ENCODE measurements at places on chromosomes 7 and 10.

DNA sequence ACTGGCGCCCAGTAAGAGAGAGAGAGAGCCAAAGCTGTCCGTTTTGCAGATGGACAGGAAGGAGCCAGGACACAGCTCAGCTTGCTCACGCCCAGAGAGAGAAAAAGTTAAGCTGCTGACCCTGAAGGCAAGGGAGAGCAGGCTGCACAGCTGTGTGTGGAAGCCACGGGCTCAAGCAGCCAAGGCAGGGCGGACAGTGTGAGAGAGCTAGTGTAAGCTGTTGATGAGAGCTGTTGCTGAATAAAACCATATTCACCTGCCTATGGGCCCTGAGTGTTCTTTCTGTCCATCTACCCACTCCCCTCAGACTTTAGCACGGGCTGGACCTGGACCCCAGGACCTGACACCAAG is 5.4 kb downstream of the INMT start:
- no peak for DNase-seq

DNA sequence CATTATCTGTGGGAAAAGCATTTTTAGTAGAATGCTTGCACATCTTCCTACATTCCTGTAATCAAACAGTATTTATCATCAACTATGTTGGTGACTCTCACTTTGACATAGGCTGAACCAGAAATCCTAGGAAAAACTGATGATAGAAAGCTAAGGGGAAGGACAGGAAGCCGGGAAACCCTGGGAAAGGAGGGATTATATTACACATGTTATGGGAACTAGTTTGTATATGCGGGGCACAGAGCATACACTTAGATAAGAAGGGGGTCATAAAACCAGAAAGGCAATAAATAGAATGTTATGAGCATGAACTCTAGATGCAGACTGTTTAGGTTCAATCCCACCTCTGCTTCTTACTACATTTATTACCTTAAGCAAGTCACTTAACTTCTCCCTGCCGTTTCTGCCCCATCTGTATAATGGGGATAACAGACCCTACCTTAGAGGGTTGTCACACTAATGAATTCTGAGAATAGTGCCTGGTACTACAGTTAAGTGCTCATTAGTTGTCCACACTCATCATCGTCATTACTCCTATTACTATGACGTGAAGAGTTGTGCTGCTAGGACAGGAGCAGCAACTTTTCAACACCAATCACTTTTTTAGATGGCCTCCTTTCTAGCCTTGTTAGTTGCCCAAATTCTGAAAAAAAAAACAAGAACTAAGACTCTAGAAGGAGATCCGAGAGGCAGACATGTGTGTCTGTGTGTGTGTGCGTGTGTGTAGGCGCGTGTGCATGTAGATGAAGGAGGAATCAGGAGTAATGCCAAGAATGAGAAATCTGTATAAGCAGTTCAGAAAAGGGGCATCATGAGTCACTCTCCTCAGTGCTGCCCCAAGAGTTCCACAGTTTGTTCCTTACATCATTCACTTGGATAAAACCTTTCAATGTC is 52.2 kb downstream of the KMT2C start:
- DNase-seq, result no peak

DNA sequence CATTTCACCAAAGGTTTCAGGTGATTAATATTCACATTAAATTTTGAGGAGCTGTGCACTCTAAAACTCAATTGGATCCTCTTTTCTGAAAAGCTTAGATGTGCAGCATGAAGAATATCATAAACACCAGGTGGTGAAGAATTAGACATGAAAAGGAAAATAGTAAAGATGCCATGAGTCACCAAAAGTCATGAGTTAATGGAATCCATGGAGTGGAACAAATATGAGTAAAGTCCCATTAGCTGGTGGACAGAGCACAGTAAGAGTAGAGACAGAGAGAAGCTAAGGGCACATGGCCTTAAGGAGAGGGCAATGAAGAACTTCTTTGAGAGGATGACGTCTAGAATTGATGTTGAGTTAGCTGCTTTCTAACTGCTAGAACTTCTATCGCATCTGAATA is 271.6 kb downstream of the CSTF2T start:
- no peak for DNase-seq

DNA sequence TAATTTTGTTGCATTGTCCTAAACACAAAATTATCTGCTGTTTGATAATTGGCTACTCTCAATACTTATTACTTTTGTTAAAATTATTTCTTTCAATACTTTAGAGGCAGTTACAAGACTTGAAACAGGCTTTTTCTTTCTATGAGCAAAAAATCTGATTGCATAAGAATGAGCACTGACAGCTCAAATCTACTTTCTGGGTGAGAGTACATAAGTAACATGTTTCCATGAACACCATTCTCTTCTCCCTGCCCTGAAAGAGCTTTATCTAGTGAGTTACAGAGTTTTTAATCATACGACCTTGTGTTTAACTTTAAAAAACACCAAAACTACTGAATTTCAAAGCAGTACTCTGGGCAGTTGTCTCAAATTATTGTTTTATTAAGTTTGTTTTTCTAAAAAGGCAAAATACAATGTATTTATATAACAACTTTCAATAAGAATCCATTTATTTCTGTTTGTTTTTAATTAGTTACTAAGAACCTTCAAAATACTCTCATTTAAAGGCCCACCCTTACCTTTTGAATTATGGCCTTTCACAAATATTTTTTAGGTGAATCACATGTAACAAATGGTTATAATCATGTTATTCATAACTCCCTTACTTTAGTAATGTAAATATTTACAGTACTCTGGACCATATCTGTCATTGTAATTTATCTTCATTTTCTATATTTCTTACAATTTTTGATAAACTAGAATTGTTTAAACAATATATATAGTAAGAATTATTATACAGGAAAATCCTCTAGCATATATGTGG is 23.0 kb upstream of the TFAM start:
- DNase-seq, result no peak

- DNase-seq, result peak; percentile 73
Observed at GRCh38 chr10:21526860-21527597, 1.5 kb upstream of the SKIDA1 start.

DNA sequence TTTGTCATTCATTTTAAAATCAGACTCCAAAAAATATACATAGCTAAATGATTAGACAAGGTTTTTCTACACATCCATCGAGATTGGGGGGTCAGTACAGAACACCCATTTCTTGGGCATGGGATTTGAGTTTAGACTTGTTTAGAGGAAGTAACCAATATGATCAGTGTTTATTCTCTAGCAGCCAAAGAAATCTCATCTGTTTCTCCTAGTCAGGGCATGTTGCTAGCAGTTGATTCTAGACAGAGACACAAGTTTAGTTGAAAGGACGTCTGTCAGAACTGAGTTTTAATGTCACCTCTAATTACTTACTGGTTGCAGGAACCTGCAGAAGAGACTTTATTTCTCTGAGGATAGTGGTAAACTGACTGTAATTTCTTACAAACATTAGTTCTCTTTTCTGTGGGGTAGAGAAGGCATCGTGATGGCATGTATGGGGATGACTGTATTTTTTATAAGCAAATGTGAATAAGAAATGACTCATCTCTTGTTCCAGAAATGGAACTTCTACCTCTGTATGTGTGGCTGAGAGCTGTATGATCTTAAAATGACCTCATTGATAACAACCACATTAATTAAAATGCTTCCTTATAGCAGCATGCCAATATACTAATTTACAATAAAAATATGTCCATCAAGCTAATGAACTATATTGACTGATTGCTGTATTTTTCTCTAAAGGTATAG is 30.6 kb upstream of the RHOBTB1 start:
- no peak for DNase-seq

GRCh38 chr10:103193107-103193819 is at the start of gene NT5C2:
Gene NT5C2 (minus strand): TSS chr10:103193272. CDS start chr10:103174958, 18,314 bp downstream.
- peak; percentile 90 for DNase-seq

- DNase-seq, result no peak
Observed at GRCh38 chr7:18313965-18314364, 181.6 kb upstream of the HDAC9 start.

DNA sequence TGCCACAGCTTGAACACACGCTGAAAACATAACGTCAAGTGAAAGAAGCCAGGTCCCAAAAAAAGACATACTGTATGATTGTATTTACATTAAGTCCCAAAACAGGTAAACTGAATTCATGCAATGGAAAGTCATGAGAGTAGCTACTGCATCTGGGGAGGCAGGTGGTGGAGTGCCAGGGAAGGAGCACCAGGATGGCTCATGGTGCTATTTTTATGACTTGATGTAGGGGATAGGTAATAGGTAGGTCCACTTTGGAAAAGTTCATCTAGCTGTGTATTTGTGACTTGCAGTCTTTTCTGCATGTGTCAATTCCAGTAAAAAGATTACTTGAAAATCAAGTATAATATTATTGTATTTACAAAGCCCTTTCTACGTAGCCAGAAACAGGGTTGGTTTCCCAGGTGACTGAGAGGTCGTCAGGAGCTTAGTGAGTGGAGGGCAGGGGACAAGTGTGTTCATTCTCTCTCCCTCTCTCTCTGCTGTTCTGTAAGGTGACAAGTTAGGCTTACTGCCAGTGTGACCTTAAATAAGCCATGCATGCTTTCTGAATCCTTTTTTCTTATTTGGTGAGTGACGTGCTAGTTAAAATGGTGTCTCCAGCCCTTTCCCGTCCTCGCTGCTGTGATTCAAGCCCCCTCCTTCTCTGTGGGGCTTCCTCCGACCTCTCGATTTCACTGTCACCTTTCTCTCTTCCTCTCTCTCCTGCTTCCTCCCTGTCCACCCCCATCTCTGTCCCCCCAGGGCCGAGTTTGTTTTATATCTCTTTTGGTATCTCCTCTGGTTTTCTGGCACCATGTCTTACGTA is 9.4 kb upstream of the PRKCQ start:
- no peak for DNase-seq

DNA sequence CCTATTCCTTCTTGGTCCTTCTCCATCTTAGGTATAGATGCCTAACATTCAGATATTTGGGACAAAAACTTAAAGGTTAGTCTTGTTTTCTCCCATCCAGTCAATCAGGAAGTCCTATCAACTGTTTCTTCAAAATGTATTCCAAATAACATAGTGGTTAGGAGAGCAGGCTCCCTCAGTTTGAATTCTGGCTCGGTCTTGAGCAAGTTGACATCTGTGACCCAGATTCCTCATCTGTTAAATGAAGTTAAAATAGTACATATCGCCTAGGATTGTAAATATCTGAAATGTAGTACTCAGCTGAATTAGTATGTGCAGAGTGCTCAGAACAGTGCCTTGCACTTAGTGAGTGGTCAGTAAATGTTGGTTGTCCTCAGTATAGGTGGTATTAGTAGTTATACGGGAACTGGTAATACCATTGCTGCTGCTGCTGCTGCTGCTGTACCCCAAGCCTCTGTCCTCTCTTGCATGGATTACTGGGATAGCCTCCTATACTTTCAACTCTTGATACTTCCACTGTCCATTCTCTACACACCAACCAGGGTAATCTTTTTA is 58.6 kb downstream of the RALA start:
- DNase-seq, result no peak

DNA sequence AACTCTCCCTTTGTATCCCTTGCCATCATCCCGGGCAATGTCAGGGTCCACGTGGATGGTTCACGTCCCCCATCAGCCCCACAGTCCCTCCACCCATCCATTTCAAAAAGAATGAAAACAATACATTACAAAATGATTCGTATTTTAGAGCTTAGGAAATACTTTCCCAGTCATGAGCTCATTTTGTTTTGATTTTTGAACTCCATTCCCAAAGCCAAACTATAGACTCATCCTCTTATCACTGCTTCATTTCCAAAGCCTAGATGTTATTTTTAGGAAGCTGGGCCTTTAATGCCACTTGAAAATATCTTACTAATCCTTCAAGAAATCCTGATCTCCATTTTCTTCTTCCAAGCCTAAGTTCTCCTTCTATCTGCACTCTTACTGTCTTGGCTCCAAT is 72.1 kb downstream of the WNT2 start:
- no peak for DNase-seq

- no peak for DNase-seq
Observed at GRCh38 chr10:96889415-96890171, 57.5 kb downstream of the LCOR start.

Measured in activated CD8-positive, alpha-beta memory T cell treated with anti-CD3 and anti-CD28 coated beads, Interleukin-2, amount 50 U/mL, for 48 hours (primary cell).